NCI-H460 (cell line): ENCODE measurements at places on chromosomes 11 and 22.

DNA sequence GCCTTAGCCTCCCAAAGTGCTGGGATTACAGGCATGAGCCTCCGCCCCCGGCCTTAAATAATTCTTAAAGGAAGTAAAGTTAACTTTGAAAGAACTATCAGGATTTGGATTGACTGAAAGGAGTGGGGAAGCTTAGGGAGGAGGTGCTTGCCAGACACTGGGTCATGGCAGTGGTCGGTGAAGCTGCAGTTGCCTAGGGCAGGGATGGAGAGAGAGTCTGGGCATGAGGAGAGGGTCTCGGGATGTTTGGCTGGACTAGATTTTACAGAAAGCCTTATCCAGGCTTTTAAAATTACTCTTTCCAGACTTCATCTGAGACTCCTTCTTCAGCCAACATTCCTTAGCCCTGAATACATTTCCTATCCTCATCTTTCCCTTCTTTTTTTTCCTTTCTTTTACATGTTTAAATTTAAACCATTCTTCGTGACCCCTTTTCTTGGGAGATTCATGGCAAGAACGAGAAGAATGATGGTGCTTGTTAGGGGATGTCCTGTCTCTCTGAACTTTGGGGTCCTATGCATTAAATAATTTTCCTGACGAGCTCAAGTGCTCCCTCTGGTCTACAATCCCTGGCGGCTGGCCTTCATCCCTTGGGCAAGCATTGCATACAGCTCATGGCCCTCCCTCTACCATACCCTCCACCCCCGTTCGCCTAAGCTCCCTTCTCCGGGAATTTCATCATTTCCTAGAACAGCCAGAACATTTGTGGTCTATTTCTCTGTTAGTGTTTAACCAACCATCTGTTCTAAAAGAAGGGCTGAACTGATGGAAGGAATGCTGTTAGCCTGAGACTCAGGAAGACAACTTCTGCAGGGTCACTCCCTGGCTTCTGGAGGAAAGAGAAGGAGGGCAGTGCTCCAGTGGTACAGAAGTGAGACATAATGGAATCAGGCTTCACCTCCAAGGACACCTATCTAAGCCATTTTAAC lies at the start of gene NNMT:
Gene NNMT, plus strand, starts transcription at position 724 of the 929 bp plus-strand sequence. Its CDS starts 158 bp downstream, at position 882.
- DNase-seq = no peak

- no peak for DNase-seq
Observed at GRCh38 chr11:66226101-66226500, 42.3 kb upstream of the RAB1B start.

- no peak for DNase-seq
Observed at GRCh38 chr11:119262668-119263351, 54.1 kb downstream of the MCAM start.

- DNase-seq = no peak
Observed at GRCh38 chr11:125435461-125436238, 60.4 kb downstream of the FEZ1 start.

GRCh38 chr11:86408845-86409244 lies 34.2 kb downstream of the CCDC81 start:
- DNase-seq = no peak

GRCh38 chr11:15590132-15590531 lies 475.4 kb downstream of the INSC start:
- DNase-seq = no peak

DNA sequence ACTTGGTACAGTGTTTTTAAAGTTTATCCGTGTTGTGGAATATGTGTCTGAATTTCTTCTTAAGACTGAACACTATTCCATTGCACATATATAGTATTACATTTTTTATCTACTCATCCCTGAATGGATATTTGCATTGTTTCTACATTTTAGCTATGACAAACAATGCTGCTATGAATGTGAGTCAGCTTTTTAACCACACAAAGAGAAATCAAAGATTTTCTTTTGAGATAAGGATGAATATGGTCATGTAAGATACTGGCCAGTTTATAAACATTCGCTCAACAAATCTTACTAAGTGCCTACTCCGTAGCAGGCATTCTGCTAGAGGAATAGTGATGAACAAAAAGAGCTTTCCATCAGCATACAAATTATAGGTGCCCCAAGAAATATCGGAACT lies 16.5 kb upstream of the OR9G4 start:
- DNase-seq = no peak

- no peak for DNase-seq
Observed at GRCh38 chr11:69880826-69881445, 61.7 kb upstream of the FGF3 start.

- no peak for DNase-seq
Observed at GRCh38 chr11:37896016-37896415, 1298.0 kb upstream of the RAG2 start.

DNA sequence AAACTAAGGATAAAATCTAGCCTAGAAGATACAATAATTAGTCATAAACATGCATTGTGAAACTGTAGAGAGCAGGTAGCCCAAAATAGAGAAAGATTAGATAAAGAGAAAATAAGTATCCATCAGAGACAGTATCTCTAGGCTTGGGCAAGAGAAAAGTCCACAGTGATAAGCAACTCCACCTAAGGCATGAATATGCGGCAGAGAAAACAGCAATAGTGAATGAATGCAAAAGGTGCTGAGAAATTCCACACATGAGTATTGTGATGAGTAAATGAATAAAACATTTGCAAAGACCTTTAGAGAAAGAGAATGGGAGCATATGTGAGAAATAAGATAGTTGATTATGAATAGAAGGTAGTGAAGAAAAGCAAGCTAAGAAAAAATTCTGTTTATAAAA lies 8.7 kb downstream of the MS4A2 start:
- no peak for DNase-seq

DNA sequence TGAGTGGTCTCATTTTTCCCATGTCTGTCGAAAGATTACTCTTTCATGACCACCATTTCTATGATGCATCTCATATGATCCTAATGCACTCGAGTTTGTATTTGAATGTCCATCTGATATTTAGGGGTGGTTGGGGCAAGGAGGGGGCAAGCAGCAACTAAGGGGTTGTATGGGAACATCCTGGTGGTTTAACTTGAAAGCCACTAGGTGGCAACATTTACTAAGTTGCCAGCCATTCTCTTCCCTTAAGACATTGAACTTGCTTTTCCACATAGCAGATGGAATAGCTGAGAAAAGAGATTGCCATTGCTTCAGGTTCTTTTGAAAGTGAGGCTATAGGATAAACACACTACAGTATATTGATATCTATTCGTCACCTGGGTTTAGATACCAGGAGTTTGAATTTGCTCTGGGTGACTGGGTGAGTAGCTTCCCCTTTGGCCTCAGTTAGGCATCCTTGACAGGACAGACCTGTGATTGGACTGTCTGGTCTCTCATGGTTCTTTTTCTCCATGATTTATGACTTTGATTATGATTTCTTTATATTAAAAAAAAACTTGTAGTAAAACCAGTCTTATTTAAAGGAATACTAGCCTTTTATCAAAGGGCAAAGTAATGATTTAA lies 32.4 kb downstream of the NF2 start:
- DNase-seq = peak; percentile 29

GRCh38 chr11:15764948-15765347 lies 591.4 kb downstream of the SOX6 start:
- no peak for DNase-seq

DNA sequence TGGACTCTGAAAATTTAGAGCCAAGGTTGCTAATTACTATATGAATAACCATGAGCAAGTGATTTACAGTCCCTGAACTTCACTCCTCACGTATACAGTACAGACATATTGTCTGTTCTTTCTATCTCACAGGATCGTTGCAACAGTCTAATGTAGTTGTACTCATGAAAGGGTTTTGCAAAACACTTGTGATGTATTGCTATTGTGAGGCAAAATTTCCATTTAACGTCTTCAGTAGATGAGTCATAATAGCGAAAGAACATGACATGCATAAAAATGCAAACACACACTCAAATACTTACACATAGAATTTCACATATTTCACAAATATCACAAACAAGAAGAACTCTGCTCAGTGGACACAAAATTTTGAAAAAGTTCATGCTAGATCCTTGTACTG lies 134.6 kb upstream of the TRPC6 start:
- no peak for DNase-seq

- no peak for DNase-seq
Observed at GRCh38 chr11:47987310-47987709, 7.0 kb downstream of the PTPRJ start.

DNA sequence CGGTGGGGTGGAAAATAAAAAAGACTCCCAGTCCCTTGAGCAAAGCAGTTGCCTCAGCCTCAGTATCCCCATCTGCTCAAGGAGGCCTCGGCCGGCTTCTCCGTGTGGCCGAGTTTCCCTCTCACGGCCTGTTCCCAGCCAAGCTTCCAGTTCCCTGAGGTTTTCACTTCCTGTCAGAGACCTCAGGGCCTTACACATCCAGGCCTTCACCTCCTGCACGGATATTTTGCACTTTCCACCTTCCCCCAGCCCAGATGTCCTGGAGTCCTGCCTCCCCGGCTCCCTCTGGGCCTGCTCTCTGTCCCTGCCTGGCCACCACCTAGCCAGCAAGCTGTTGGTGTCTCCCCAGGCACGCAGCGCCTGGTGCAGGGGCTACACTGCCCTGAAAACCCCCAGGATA lies 41.1 kb upstream of the CD82 start:
- DNase-seq = no peak

- DNase-seq = no peak
Observed at GRCh38 chr22:48425091-48425506, 1402.6 kb downstream of the BRD1 start.

- no peak for DNase-seq
Observed at GRCh38 chr22:48845356-48845936, 982.2 kb downstream of the BRD1 start.

DNA sequence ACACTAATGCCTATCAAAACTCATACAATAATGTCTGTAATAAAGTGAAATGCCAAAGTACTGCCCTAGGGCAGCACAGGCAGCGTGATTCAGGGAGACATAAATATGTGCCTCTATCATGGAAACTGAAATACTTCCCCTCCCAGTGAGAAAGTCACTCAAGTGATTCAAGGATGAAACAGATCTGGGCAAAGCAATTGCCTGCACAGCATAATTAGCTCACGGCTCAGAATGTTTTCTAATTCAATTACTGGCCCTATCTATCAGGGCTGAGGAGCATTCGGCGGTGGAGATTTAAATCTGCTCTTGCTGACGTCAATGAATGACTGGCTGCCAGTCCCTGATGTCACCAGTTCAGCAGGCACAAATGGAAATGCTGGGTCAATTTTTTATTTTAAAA lies 27.7 kb upstream of the PPP2R1B start:
- DNase-seq = no peak

- no peak for DNase-seq
Observed at GRCh38 chr11:12389676-12390657, 12.6 kb downstream of the PARVA start.

GRCh38 chr11:28858076-28858475 lies 749.9 kb downstream of the METTL15 start:
- DNase-seq = no peak
